ENCODE measurements at places on chromosomes 6 and 20.

GRCh38 chr6:86683132-86683908, 254.0 kb upstream of the HTR1E start:
- DNase-seq, result no peak

- DNase-seq, result no peak
Observed at GRCh38 chr6:113050979-113051378, 703.8 kb downstream of the RFPL4B start.

DNA sequence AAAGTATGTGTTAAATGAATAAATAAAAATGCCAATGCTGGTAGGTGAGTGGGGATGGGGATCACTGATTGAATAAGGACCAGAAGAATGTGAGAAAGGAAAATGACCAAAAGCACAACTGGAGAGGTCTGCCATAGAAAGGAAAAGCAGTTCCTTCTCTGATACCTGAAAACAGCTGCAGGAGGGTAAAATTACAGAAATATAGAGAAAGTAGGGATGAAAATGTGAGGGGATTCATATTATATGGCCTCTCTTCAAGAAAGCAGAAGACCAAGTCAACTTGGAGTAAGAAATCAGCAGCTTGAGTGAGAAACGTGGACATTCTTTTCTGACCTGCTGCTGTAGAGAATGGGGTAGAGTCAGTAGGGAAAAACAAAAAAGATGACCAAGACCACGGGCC, 125.1 kb downstream of the MYB start:
- no peak for DNase-seq

GRCh38 chr6:108365478-108365877, 70.6 kb downstream of the AFG1L start:
- DNase-seq, result peak; percentile 51

All from NCI-H774 (cell line).